ENCODE measurements at places on chromosomes 1 and 21. TPM values are rescaled to one million over a fixed set of nuclear protein-coding genes. Genes with fewer than 3 reads are reported as not detected.

Gene MAB21L3
- total RNA-seq: not detected

Gene CIART
- 7.7 TPM for total RNA-seq

Gene TCHHL1
- not detected for total RNA-seq

Gene LCE1C
- total RNA-seq: not detected

Gene KISS1
- not detected for total RNA-seq

Gene BPNT1
- total RNA-seq: 48.7 TPM

Gene OR6K3
- not detected for total RNA-seq

Gene MPL
- total RNA-seq: not detected

Gene CRNN
- not detected for total RNA-seq

Gene CDCP2
- not detected for total RNA-seq

Gene NIT1
- total RNA-seq: 67.6 TPM

GRCh38 chr1:48524892-48525467 lies 53.0 kb upstream of the SPATA6 start:
- no peak for DNase-seq

DNA sequence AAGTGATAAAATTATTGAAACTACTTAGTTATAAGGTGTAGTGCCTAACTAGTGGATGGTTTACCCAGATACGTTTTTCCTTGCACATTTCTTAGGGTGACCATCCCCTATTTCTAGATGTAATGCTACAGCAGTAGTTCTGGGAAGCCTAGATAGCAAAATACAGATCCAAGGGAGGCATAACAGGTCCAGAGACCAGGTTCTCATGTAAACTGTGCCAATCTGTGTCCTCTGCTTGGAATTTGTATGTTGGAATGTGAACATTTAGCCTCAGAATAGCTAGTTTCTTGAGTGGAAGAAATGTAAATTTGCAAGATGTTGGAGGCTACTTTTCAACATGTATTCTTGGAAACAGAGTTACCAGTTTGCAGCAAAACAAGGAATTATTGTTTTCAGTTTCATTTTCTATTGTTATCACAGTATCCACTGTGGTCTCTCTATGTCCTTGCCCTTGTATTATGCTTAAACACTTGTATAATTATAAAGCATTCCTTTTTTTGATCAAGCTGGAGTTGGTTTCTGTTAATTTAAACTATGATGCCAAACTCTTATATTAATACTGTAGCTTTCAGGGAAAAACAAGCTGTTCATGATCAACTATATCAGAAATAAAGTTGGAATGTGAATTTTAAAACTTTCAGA lies 102.0 kb upstream of the BRINP3 start:
- no peak for DNase-seq

DNA sequence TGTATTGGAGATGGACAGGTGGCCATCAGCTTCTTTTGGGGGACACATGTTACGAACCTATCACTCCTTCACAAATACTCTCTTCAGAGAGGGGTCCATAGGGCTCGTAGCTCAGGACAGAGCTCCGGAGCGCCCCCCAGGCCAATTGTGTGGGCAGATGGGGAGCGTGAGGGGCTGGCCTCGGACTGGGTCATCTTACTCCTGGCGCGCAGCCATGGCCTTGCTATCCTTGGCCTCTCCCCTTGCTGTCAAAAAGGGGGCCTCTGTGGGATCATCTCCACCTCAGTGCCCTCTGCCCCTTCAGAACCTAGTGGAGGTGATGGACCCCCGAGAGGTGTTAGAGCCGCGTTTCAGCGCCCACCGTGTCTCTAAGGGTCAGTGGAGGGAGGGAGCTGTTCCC lies 35.0 kb downstream of the ATP5PO start:
- no peak for DNase-seq

DNA sequence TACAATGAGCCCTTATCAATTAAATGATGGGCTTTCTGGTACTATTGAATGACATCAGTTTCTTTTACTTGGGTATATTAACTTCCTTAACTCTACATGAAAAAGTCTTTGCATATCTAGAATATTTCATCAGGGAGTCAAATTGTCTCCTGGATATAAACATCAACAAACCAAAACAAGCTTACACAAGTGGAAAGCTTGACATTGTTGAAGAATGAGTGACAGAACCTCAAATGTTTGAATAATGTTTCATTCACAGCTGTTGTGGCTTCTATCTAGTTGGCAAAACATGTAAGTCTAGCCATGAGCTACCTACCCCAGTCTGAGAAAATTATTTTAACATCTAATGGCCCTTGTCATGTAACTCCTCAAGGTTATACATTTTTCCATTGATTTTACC lies 604.8 kb upstream of the ADAMTS5 start:
- DNase-seq: no peak

DNA sequence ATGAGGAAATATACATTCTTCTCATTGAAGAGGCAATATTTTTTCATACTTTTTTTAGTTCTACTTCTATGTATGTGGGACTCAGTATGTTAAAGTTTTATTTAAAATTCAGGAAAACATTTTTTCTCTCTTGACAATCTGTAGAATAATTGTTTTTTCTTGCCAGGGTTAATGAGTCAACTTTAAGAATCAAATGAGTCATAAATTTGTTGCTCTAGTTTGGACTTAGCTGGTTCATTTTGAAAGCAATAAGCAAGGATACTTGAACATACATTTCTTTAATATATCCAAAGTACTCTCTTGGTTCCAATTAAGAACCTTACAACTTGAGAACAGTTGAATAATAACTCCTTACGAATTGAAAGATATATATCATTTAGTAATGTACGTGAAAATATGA lies 1145.3 kb upstream of the B3GALT2 start:
- no peak for DNase-seq

DNA sequence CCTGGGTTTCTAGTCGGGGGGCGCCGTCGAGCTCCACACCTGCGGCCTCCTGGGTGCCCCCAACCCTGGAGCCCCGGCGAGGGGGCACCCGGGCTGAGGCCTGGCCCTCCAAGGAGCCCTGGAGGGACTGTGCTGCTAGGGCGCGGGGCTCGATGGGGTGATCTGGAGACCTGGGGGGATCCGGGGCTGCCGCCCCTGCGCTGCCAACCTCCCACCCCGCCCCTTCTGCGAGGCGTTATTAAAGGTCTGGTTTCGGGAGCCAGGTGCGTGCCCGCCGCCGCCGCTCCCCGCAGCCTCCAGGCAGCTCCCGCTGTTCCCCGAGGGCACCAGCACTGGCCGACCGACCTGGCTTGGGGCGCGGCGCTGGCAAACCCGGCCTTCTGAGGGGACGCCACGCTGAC lies 746 bp upstream of the POFUT2 start:
- no peak for DNase-seq

DNA sequence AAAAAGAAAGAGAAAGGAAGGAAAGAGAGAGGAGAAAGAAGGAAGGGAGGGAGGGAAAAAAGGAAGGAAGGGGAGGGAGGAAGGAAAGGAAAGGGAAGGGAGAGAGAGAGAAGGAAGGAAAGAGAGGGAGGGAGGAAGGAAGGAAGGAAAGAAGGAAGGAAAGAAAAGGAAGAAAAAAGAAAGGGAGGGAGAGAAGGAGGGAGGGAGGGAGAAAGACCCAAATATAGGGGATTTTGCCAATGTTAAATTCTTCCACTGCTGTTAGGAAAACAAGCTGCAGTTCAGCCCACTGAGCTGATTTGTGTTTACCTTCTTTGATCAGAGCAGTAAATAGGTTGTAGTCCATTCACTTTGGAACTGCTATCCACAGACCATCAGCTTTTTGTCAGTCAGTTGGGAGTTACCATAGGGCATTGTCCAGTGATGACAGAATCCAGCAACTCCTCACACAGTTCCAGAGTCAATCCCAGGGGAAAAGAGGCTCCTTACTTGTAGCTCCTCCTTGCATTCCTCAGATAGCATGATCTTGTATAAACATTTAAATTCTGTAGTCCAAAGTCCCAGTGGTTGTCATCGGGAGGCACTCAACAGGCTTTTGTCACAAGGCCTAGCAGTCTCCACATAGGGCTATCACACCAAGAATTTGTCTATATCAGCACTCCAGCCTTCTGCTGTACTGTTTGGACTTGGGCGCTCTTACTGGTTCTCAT lies 13.5 kb upstream of the PPP1R8 start:
- DNase-seq: peak; percentile 72

DNA sequence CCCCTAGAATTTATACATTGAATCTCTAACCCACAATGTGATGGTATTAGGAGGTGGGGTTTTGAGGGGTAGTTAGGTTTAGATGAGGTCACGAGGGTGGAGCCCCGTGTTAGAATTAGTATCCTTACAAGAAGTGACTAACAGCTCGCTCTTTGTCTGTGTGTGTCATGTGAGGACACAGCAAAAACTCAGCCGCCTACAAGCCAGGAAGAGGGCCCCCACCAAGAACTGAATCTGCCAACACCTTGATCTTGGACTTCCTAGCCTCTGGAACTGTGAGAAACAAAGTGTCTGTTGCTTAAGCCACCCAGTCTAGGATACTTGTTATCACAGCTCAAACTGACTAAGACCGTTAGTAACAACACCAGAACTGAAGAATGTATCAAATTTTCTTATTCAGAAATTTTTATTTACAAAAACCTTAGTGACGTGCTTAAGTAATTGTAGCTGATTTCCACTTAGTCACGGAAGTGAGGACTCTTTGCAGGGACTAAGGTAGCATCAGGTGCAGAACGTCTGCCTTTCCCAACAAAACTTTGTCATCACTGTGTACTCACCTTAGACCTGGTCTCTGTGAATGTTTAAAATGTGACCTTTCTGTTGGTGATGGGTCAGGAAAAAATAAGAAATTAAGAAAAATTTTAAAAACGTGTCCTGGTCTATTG lies 24.5 kb upstream of the LRRC8C start:
- no peak for DNase-seq

GRCh38 chr1:62286786-62287224 lies 32.4 kb downstream of the KANK4 start:
- DNase-seq: no peak

GRCh38 chr1:228666686-228667623 lies 68.3 kb upstream of the RHOU start:
- no peak for DNase-seq

DNA sequence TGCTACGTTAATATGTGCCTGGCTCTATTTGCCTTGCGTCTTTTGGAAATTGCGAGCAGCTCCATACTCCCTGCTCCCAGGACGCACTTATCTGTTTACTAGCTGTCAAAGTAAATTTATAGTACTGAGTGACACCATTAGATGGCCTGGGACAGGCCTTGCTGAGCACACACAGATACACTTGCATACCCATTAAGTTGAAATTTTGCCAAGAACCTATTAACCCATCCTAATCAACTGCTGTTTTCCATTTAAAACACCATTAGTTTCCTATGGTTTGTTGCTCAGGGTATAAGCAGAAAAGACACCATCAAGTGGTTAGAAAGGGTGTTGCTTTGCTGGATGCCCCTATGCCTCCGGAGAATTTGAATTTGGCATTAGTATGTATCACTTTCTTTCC lies 187.3 kb downstream of the SLC44A5 start:
- DNase-seq: no peak

DNA sequence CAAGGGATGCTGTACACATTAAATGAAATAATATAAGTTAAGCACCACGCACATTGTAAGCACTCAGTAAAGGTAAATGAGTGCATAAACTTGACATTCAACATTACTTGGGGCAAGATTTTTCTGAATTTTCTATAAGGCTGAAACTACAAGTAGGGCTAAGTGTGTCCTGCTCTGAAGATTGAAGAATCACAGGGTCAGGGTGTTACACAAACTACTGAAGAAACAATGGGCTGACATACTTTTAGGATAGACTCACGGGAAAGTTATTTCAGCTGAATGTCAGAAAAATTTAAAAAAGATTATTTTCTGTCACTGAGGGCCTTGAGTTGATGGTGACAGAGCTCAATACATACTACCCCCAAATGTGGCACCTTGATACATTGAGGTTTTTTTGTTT lies 644.2 kb upstream of the PLXNA2 start:
- no peak for DNase-seq

- DNase-seq: no peak
Measured at GRCh38 chr1:11207898-11208611, 18.9 kb downstream of the ANGPTL7 start.

GRCh38 chr1:111747282-111747734 lies 8.1 kb upstream of the INKA2 start:
- DNase-seq: peak; percentile 54

DNA sequence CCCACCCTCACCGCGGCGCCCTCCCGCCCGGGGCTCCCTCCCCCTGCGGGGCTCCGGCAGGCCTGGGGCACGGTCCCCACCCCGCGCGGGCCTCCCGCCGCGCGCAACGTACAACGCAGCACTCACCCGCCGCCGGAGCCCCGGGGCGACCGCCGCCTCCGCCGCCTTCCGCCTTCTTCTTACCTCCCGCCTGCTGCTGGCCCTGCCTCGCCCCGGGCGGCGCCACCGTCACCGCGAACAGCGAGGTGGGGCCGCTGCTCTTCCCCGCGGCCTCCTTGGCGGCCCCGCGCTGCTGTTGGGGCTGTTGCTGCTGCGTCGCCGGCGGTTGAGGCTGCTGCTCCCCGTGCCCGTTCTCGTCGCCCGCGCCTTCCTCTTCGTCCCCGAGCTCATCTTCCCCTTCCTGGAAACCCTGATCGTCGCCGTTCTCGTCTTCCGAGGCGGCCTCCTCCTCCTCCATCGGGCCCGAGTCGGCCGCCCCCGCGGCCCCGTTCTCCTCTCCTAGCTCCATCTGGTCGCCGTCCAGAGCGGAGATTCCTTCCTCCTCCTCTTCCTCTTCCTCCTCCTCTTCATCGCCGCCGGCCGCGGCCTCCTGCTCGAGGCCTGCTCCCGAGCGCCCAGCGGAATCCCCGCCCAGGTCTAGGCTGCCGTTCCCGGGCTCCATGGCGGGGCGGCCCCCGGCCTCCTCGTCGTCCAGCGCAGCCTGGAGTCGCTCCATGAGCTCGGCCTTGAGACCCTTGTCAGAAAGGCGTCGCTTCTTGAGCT lies 671 bp downstream of the HNRNPU start:
- DNase-seq: no peak

DNA sequence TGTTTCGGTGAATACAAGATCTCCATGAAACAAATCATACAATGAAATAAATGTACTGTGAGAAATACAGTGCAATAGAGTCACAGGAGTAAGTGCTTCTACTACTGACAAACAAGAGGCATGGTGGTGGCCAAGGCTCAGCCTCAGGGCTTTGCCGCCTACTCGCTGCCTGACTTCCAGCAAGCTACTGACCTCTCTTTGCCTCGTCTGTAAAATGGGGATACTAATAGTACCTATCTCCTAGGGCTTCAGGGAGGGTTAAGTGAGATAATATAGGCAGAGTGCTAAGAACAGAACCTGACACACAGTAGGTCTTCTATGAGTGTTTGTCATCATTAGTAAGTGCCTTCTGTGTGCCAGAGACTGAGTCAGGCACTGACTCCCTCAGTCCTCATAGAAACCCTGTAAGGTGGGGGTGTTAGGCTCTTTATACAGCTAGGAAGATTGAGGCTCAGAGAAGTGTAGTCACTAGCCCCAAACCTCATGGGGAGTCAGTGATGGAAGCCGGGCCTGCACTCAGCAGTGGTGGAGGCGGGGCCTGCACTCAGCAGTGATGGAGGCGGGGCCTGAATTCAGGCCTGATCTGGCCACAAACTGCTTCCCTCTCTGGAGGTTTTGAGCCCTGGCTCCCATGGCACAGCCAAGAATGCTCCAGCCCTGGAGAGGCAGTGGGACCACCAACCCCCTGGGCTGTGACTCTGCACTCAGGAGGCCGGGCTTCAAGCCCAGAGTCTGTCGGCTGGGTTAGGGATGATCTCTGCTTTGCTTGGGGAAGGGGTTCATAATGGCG lies 6.8 kb downstream of the BSND start:
- DNase-seq: no peak

Measured in mucosa of gallbladder (tissue), 1 donor.